ENCODE measurements at places on chromosomes 2 and 18. TPM values are rescaled to one million over a fixed set of nuclear protein-coding genes. Genes with fewer than 3 reads are reported as not detected.

DNAJC5G gene
- total RNA-seq: not detected

EHD3 gene
- total RNA-seq: 34.6 TPM

RRM2 gene
- 5.3 TPM for total RNA-seq

MROH2A gene
- total RNA-seq: not detected

ZNF407 gene
- 15.2 TPM for total RNA-seq

AQP12B gene
- total RNA-seq: not detected

POTEI gene
- total RNA-seq: not detected

MSTN gene
- 0.29 TPM for total RNA-seq

PDCD1 gene
- total RNA-seq: not detected

XIRP2 gene
- total RNA-seq: not detected

FAM237A gene
- not detected for total RNA-seq

SELENOI gene
- total RNA-seq: 12.6 TPM

SPC25 gene
- total RNA-seq: not detected

LYPD6 gene
- 0.33 TPM for total RNA-seq

ACSL3 gene
- total RNA-seq: 208 TPM

OSR1 gene
- 19.5 TPM for total RNA-seq

FMNL2 gene
- total RNA-seq: 46.4 TPM

SLC25A52 gene
- 0.17 TPM for total RNA-seq

PTRHD1 gene
- total RNA-seq: 18.5 TPM

CLEC4F gene
- total RNA-seq: not detected

UGT1A10 gene
- not detected for total RNA-seq

LYPD6B gene
- total RNA-seq: not detected

CCL20 gene
- total RNA-seq: not detected

ALLC gene
- total RNA-seq: not detected

MALL gene
- total RNA-seq: 39.9 TPM

ICA1L gene
- total RNA-seq: 7.1 TPM

ZCCHC2 gene
- total RNA-seq: 9.6 TPM

REG3G gene
- total RNA-seq: not detected

SIX3 gene
- not detected for total RNA-seq

RALB gene
- 90.6 TPM for total RNA-seq

LYG1 gene
- total RNA-seq: 0.73 TPM

SLC9A4 gene
- not detected for total RNA-seq

TRIM54 gene
- not detected for total RNA-seq

TNFAIP6 gene
- 32.4 TPM for total RNA-seq

GCG gene
- not detected for total RNA-seq

CTAGE1 gene
- not detected for total RNA-seq

UPP2 gene
- not detected for total RNA-seq

LIPG gene
- total RNA-seq: 0.83 TPM

Data from smooth muscle cell of trachea (primary cell).